ENCODE measurements at places on chromosomes 6 and 20.
A peak's percentile ranks its signal among the peaks of the same experiment; 100 is the strongest.

DNA sequence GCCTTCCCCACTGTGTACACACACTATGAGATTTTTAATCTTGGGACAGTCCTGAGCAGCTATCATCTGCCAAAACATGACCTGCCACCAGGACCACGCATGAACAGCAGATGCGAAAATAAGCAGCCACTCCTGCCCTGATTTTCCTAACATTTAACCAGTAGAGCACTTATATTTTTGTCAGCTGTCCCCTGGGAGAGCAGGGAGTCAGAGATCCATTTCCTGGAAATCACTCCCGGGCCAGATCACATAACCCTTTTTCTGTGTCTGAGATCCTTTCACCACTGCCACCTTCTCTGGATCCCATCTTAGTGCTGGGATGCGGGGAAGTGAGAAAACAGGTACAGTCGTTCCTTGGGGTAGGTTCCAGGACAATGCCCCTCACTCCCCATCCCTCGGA lies 5.7 kb downstream of the SDCBP2 start:
- H3K4me3 ChIP-seq, result no peak overlapping the region
- no peak overlapping the region for H3K27ac ChIP-seq
- H3K4me1 ChIP-seq, result peaks cover 16% of the 10 kb centered on the region
- H3K36me3 ChIP-seq, result peaks cover 7% of the 10 kb centered on the region

DNA sequence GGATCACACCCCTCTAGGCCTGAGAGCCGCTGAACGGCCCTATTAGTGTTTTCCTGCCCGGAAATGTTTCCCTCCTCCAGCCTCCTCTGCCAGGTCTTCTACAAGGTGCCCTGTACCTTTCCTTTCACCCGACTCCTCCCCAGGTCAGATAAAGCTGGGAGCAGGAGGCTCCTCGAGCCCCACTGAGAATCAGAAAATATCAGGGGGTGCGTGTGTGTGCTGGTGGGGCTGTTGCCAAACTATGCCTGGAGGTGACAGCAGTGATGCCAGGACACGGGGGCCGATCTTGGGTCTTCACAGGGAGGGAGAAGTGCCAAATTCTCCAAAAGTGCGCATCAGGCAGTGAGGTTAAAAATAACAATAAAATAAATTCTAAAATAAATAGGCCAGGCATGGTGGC lies 222.8 kb upstream of the RREB1 start:
- H3K27ac ChIP-seq, result no peak overlapping the region
- no peak overlapping the region for H3K4me3 ChIP-seq
- no peaks in the 10 kb centered on the region for H3K27me3 ChIP-seq
- no peaks in the 10 kb centered on the region for H3K36me3 ChIP-seq
- peaks cover 7% of the 10 kb centered on the region for H3K4me1 ChIP-seq
- no peak for DNase-seq

- no peak for DNase-seq
- H3K36me3 ChIP-seq, result no peaks in the 10 kb centered on the region
- no peak overlapping the region for H3K27ac ChIP-seq
- no peaks in the 10 kb centered on the region for H3K27me3 ChIP-seq
- no peak overlapping the region for H3K4me3 ChIP-seq
Measured at GRCh38 chr6:35036059-35036827, 104.9 kb downstream of the TCP11 start.

DNA sequence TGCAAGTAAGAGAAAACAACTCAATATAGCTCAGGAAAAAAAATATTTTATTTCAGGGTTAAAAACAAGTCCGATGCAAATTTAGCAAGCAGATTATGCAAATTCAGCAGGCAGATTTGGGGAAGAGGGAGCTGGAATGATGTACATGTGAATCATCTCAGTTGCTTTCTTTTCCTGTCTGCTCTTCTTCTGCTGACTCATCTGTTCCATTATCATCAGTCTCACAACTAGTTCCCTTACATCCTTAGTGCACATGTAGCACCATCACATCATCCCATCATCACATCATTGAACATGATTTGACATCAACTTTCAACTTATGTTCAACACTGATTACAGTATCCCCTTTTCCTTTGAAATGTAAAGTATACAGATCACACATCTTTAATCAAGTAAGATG lies 11.5 kb upstream of the DEFB113 start:
- no peak overlapping the region for H3K4me3 ChIP-seq
- no peaks in the 10 kb centered on the region for H3K36me3 ChIP-seq
- peaks cover 3% of the 10 kb centered on the region for H3K4me1 ChIP-seq
- no peak overlapping the region for H3K27ac ChIP-seq
- H3K27me3 ChIP-seq, result no peaks in the 10 kb centered on the region
- DNase-seq, result no peak

DNA sequence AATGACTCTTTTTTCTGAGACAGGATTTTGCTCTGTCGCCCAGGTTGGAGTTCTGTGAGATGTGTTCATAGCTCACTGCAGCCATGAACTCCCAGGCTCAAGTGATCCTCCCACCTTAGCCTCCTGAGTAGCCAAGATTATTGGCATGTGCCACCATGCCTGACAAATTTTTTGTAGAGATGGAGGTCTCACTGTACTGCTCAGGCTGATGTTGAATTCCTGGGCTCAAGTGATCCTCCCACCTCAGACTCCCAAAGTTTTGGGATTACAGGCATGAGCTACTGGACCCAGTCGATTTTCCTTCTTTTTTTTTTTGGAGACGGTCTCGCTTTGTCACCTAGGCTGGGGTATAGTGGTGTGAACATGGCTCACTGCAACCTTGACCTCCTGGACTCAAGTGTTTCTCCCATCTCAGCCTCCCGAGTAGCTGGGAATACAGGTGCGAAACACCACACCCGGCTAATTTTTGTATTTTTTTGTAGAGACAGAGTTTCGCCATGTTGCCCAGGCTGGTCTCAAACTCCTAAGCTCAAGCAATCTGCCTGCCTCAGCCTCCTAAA lies 24.3 kb downstream of the BCL2L1 start:
- H3K27ac ChIP-seq, result peak overlapping the region; percentile 84
- H3K36me3 ChIP-seq, result peaks cover 60% of the 10 kb centered on the region
- DNase-seq, result no peak
- H3K4me3 ChIP-seq, result no peak overlapping the region
- peaks cover 69% of the 10 kb centered on the region for H3K4me1 ChIP-seq
- no peaks in the 10 kb centered on the region for H3K27me3 ChIP-seq

DNA sequence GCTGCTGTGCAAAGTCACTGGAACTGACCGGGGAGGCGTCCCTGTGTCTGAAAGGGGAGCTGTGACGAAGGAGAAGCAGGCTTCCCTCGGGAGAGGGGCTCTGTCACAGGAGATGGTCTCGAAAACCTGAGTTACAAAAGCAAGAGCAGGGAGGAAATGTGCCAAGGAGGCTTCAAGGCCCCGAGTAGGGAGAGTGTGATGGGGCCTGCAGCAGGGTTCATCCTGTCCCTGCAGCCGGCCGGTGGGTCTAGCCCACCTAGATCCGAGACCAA lies 16.7 kb downstream of the DYNLT1 start:
- H3K27ac ChIP-seq, result peak overlapping the region; percentile 40
- peaks cover 61% of the 10 kb centered on the region for H3K36me3 ChIP-seq
- peak; percentile 19 for DNase-seq
- H3K4me3 ChIP-seq, result no peak overlapping the region

GRCh38 chr6:148648754-148649453 lies 97.9 kb upstream of the UST start:
- peaks cover 11% of the 10 kb centered on the region for H3K27me3 ChIP-seq
- H3K4me1 ChIP-seq, result no peaks in the 10 kb centered on the region
- DNase-seq, result no peak
- peaks cover 3% of the 10 kb centered on the region for H3K36me3 ChIP-seq
- no peak overlapping the region for H3K27ac ChIP-seq

DNA sequence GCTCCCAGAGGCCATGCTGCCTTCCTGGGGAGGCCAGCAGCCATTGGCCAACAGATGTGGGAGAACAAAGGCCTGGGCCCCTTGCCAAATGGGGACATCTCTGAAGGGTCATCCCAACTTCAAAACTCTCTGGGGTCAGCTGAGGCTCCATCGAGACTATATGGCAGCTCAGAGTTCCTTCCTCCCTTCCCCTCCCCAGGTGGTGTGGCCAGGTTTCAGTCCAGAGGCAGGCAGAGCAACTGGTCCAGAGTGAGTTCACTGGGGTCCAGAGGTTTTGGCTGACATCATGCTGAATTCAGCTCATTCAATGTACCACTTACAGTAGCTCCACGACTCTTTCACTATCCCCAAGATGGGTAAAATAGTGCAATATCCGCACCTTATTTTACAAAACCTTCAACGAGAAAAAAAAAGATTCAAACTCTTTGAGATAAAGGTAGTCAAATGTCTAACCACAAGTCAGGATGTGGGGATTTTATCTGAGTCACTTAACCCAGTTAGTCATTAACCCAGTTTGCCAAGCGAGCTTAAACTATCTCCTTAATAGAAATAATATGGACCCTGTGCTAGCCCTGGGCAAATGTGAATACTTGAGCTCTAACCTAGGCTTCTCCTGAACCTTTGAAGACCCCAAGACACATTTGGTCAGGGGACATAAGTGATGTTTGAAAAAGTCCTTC lies 108.4 kb upstream of the PLEKHG1 start:
- peak overlapping the region; percentile 26 for H3K4me3 ChIP-seq
- H3K4me1 ChIP-seq, result peaks cover 22% of the 10 kb centered on the region
- H3K27me3 ChIP-seq, result peaks cover 7% of the 10 kb centered on the region
- H3K27ac ChIP-seq, result peak overlapping the region; percentile 80
- H3K36me3 ChIP-seq, result no peaks in the 10 kb centered on the region

DNA sequence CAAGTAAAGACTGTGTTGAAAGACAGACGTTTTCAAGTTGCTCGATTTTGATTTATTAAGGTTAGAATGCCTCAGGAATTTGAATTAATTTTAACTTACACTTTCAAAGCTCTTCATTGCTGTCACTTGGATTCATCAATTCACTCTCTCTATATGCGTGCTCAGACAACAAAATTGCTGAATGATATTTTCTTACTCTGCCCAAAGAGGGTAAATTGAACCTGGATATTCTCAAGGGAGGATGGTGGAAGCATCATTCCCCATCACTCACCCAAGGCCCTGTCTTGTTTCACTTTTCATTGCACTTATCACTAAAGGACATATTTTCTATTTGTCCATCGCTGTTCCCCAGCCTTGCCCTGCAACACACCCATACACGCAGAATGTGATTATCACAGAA lies 102.3 kb downstream of the PDE7B start:
- H3K4me3 ChIP-seq, result no peak overlapping the region
- no peak for DNase-seq
- no peaks in the 10 kb centered on the region for H3K4me1 ChIP-seq
- no peaks in the 10 kb centered on the region for H3K27me3 ChIP-seq
- H3K27ac ChIP-seq, result no peak overlapping the region

- peaks cover 3% of the 10 kb centered on the region for H3K4me1 ChIP-seq
- no peak for DNase-seq
- no peak overlapping the region for H3K4me3 ChIP-seq
- peaks cover 29% of the 10 kb centered on the region for H3K27me3 ChIP-seq
- H3K27ac ChIP-seq, result no peak overlapping the region
- no peaks in the 10 kb centered on the region for H3K36me3 ChIP-seq
Measured at GRCh38 chr6:1592852-1593251, 16.9 kb upstream of the FOXC1 start.

GRCh38 chr6:88899569-88900316 lies 63.7 kb downstream of the RNGTT start:
- no peak overlapping the region for H3K4me3 ChIP-seq
- no peaks in the 10 kb centered on the region for H3K27me3 ChIP-seq
- peaks cover 25% of the 10 kb centered on the region for H3K36me3 ChIP-seq
- H3K4me1 ChIP-seq, result no peaks in the 10 kb centered on the region
- no peak overlapping the region for H3K27ac ChIP-seq
- no peak for DNase-seq

DNA sequence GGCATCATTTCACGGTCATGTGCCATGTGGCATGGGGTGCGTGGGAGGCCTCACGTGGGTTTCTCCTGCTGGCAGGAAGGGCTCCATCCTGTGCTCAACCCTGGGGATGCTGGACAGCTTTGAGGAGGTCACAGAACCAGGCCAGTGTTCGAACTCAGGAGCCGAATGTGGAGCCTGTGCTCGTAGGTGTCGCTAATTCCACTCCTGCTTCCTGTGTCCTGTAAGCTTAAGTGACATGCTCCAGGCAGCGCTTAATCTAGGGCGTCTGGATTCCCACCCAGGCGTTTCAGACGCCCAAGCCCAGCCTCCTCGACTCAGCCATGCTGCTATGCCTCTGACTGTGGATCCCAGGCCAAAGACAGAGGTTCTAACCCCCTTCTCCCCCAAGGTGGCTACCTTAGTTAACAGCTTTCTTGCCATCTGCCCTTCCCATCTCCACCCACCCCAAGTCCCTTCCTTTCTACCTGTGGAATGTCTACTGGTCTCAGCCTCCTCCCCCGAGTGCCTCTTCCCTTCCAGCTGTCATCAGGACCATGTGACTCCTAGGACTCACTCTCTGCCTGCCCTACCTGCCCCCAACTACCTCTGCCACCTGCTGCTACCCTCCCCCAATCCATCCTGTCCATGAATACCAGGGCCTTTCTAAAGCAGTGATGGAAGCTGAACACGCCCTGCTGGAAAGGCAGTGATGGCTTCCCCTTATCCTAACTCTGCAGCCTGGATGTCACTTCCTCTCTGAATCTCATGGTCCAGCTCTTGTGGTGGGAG lies 255.1 kb downstream of the CDH26 start:
- H3K36me3 ChIP-seq, result no peaks in the 10 kb centered on the region
- H3K27me3 ChIP-seq, result no peaks in the 10 kb centered on the region
- H3K4me3 ChIP-seq, result no peak overlapping the region
- H3K4me1 ChIP-seq, result peaks cover 3% of the 10 kb centered on the region

DNA sequence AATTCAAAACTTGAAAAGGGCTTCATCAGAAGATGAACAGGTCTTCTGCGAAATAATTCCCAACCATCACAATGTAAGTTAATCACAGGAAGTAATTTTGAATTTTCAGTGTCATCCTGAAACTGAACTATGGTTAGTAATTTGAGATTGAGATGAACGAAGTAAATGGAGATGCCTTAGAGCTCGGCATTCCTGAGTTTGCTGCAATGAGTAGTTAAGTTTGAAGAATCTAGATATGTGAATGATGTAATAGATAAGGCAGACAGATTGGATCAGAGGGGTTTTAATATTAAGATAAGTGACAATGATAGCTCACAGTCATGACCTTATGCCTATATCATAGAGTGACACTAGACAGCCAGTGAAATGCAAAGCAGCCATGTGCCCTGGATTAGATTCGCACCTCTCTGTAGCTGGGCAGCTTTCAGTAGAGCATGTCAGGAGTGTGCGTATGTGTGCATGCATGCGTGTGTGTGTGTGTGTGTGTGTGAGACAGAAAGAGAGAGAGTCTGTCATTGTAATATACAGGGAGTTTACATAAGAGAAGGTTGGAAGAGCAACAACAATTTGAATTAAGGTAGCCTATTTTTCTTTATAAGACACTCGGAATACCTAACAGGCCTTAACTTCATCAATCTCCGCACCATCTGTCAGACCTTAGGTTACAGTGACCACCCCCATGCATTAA lies 233.0 kb downstream of the GMPR start:
- peak overlapping the region; percentile 61 for H3K27ac ChIP-seq
- peaks cover 71% of the 10 kb centered on the region for H3K4me1 ChIP-seq
- no peak for DNase-seq
- H3K27me3 ChIP-seq, result no peaks in the 10 kb centered on the region
- H3K36me3 ChIP-seq, result peaks cover 38% of the 10 kb centered on the region

DNA sequence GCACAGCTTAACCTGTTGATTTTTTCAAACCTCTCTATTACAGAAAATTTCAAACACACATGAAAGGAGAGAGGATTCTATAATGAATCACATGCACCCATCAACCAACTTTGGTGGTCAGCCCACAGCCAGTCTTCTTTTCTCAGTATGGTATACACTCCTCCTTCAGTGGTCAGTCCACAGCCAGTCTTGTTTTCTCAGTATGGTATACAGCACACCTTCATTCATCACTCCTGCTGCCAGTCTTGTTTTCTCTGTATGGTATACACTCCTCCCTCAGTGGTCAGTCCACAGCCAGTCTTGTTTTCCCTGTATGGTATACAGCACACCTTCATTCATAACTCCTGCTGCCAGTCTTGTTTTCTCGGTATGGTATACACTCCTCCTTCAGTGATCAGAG lies 67.8 kb downstream of the SYNDIG1 start:
- H3K36me3 ChIP-seq, result no peaks in the 10 kb centered on the region
- no peaks in the 10 kb centered on the region for H3K4me1 ChIP-seq
- no peak for DNase-seq
- H3K27me3 ChIP-seq, result peaks cover 3% of the 10 kb centered on the region
- no peak overlapping the region for H3K4me3 ChIP-seq
